Left kidney (tissue), 8 donors: ENCODE measurements at places on chromosomes 6 and 20.

- no peak for DNase-seq
Observed at GRCh38 chr6:133236932-133237331, 4.2 kb upstream of the EYA4 start.

DNA sequence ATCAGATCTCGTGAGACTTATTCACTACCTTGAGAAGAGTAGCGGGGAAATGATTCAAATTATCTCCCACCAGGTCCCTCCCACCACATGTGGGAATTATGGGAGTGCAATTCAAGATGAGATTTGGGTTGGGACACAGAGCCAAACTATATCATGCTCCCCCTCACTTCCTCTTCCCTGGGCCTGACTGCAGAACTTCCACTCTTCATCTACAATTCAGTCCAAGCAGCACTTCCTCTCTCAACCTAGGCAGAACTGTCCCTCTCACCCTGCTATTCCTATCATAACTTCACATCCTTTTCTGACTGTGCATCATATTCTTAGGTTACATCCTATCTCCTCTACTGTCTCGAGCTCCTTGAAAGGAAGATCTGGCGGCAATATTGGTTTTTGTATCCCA, 184.0 kb upstream of the HDDC2 start:
- DNase-seq, result no peak

DNA sequence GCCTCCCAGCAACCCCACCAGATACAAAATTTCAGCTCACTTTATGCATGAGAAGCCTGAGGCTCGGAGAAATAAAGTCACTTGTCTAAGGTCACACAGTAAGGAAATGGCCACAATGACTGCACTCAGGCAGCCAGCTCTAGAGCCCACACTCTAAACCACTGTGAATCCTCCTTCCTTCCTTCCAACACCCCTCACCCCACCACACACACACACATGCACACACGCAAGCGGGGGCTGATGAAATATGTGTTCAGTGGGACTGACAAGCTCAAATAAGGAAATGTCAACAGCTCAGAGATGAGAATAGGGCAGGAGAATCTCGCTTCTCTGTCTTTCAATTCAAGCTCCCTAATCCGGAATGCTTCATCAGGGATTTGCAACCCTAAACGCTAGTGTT, 6.0 kb upstream of the BPIFA1 start:
- DNase-seq, result no peak

DNA sequence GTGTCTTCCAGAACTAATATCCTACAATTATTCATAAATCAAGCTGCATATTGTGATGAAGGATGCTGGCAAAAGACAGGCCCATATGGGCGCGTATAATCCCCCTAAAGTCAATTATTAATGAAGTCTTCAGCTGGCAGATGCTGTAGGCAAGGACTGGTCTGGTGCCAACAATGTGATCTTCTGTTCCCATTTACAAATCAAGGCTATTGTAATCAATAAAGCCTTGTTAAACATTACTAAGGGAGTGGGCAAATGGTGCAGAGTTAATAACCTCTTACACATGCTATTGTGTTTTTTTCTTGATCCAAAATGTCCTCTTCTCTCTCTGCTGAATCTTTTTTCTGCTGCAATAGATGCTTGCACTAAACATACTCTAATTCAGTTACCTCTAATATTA, 119.0 kb downstream of the ALDH8A1 start:
- DNase-seq, result no peak

GRCh38 chr6:148747471-148748165, 788 bp downstream of the UST start:
- DNase-seq, result no peak

GRCh38 chr6:36374194-36374593, 13.3 kb downstream of the ETV7 start:
- no peak for DNase-seq

DNA sequence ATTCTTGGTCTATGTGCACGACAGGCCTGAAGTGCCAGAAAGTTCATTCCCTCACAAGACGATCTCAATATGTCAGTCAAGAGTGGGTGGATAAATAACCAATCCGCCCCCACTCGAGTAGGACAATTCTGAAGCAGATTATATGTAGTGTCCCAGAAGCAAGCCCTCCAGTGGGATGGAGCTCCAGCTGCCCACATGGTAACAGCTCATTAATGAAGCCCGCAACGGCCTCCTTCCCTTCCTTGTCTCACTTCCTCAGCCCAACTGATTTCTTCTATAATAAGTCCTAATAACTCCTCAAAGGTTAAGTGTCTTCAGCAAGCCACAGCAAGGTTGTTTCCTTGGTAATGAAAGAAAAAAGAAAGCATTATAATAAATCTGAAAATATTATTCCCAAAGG, 82.1 kb upstream of the F13A1 start:
- DNase-seq, result no peak

GRCh38 chr20:34294563-34294962, 8.6 kb downstream of the AHCY start:
- DNase-seq, result no peak

DNA sequence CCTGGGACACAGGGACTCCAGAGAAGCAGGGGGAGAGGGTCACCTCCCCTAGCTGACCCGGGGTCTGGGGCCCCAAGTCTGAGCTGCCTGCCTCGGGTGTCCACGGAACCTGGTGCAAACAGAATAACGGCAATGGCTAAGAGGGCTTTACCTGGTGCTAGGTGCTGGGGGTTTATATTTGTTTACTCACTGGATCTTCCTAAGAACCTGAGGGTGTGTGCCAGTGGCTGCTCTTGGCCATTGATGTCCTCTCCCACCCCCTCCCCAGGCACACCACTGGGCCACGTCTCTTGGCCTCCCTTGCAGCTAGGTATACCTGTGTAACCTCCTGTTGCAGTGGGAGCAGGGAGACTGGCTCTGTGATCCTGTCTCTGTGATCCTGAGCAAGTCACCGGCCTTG, 157.9 kb upstream of the MLN start:
- no peak for DNase-seq

DNA sequence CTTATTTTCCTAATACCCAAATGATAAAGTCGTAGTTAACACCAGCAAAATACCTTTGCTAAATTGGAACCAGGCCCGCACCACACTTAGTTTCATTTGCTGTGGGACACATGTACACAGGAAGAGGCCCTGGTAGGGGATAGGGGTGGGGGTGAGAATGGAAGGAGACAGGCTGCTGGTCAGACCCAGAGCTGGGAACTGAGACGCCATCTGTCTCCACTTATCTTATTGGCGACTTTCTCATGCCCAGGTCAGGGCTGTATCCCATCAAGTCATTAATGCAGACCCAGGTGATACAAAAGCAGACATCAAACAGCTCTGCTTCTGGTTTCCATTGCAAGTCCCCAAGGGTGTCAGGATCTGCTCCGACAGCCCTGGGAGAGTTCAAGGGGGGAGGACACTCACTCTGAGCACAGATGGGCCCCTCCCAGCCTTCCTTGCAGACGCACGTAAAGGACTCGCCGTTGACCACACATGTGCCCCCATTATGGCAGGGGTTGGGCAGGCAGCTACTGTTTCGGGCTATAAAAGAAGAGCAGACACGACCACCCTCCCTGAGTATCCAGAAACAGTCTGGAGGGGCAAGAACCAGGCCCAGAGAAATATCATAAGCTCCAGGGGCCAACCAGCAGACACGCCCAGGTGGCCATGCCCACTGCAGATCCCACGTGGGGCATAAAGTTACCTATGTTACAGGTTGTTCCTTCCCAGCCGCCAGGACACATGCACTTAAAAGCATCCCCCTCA, 29.2 kb downstream of the JAG1 start:
- no peak for DNase-seq

GRCh38 chr20:40646361-40646760, 42.7 kb downstream of the MAFB start:
- DNase-seq, result no peak

DNA sequence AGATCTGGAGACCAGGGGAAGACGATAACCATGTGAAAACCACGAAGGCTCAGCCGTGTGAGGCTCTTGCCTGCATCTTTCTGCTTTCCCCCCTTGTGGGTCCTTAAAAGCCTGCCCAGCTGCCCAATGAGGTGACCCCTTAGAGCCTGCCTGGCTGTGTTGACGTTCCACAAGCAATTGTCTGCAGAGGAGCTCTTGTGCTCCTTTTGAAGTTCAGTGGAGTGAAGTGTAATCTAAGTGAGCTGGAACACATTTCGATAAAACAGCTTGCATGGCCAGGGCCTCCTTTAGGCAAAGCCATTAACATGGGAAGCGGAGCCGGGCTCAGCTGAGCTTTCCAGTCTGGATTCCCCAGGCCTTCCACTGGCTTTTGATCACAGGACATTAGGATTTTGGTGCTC, 27.3 kb upstream of the TCP11 start:
- DNase-seq, result peak; percentile 73

GRCh38 chr6:42326248-42326647, 108.6 kb upstream of the MRPS10 start:
- no peak for DNase-seq

- DNase-seq, result no peak
Observed at GRCh38 chr6:45488889-45489288, 111.2 kb upstream of the SUPT3H start.

DNA sequence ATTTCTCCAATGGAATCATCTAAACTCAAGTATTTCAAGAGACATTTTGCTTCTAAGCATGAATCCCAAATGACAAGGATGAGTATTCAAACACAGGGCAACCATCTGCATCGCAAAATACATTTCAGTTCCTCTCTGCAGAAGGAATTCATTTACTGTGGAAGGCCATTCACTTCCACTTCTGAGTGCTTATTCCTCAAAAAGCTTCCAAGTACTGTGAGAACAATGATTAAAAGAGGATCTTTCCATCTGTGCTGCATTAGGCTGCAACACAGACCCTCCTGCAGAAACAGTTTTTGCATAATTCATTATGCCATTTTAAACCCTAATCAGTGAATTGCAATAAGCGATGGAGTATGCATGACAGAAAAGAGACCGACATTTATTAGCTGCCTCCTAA, 52.5 kb downstream of the ARHGAP18 start:
- no peak for DNase-seq

GRCh38 chr20:14838663-14839628, 501.5 kb upstream of the FLRT3 start:
- peak; percentile 70 for DNase-seq

- DNase-seq, result no peak
Observed at GRCh38 chr20:7579888-7580287, 360.4 kb downstream of the HAO1 start.

- DNase-seq, result no peak
Observed at GRCh38 chr6:37354526-37355384, 972 bp downstream of the RNF8 start.

DNA sequence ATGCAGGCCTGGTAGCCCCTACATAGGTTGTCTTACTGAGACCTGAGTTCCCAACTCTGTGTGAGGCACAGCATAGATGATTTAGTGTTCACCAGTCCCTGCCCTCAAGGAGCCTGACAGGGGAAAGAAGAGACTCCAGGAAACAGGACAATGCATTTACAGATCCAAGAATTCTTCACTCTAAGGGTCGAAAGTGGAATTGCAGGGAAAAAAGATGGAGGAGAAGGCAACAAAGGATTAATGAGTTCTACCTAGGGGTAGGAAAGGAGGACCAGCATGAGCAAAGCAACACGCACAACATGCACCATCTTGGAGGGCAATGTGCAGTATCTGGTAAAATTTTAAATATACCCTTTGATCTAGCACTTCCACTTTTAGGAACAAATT, 5.9 kb downstream of the SPAG4 start:
- no peak for DNase-seq

GRCh38 chr6:138787138-138787537, 8.7 kb upstream of the ECT2L start:
- no peak for DNase-seq

DNA sequence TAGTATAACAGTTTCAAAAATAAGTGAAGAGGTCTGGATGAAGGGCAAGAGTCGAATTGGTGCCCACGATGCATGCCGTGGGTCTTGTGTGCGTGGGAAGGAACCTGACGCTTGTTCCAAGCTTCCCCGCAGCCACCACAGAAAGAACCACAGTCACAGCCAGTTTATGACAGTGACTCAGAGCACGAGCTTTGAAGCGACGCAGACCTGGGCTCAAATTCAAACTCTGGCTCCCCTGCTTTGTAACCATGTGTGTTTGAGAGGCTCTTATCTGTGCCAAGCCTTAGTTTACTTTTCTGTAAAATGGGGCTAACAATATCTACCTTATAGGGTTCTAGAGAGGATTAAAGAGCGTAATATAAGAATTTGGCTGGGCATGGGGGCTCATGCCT, 65.5 kb downstream of the SYNJ2 start:
- no peak for DNase-seq

DNA sequence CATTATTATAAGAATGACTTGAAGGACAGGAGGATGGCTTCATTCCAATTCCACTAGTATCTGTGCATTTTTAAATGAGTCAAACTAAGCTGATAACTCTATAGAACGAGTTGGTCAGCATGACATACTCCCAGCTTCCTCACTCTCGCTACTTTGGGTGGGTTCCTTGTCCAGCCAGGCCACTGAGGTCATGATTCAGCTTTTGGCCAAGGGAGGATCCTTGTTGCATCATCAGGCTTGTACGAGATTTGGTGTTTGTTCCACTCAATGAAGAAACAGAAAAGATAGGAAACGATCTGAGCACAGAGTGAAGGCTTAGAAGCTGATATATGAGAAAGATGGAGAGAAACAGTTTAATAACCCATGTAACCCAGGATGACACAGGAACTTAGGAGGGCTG, 19.8 kb downstream of the NEDD9 start:
- no peak for DNase-seq

- DNase-seq, result no peak
Observed at GRCh38 chr6:4472969-4473642, 303.1 kb upstream of the CDYL start.

GRCh38 chr20:64217539-64218221, 37.9 kb upstream of the PCMTD2 start:
- DNase-seq, result no peak

- no peak for DNase-seq
Observed at GRCh38 chr6:112764377-112764776, 417.2 kb downstream of the RFPL4B start.

GRCh38 chr6:14283600-14284235, 166.1 kb downstream of the CD83 start:
- no peak for DNase-seq

DNA sequence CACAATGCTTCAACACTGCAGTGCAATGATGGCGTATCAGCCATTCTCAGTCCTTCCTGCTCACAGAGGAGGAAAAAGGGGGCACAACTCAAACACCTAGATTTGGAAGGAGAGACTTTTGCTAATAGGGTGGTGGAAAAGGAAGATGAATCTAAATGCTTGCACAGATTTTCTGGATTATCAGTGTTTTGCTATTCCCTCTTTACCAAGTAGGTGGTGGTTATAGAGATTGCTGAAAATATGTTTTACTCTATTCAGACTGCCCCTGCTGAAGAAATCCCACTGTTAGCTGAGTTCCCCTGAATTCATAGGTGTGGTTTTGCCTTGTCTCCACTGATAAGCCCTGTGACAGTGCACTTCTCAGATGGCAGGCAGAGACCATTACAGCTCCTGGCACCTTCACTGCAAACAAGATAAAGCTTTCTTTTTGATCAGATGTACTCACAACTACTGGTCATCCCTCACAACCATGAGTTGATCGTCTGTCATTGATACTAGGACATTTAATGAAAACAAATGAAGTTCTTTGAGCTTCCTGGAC, 311.4 kb downstream of the KIF16B start:
- DNase-seq, result no peak

- no peak for DNase-seq
Observed at GRCh38 chr6:150738092-150738629, 127.3 kb upstream of the MTHFD1L start.

GRCh38 chr20:53050338-53050737, 78.2 kb downstream of the TSHZ2 start:
- DNase-seq, result no peak
